ENCODE measurements at places on chromosomes 5 and 9. TPM values are rescaled to one million over a fixed set of nuclear protein-coding genes. Genes with fewer than 3 reads are reported as not detected.

DNA sequence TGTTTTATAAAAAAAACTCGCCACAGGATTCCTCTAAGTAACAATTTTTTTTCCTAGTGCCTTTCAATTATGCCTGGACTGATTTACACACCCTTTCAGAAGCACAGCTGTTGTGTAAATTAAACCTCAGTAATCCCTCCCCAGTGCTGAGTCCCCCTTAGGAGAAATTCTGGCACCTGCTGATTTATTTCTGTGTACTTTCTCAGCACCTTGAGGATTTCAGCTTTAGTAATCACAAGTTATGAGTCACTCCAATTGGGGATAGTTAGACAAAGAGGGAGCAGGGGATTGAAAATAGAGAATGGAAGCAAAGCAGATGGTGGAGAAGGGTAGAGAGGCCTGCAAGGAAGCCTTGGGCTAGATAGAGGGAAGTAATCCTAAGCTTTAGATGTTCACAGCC is 171.7 kb downstream of the TTLL11 start:
- no peak for DNase-seq

DNA sequence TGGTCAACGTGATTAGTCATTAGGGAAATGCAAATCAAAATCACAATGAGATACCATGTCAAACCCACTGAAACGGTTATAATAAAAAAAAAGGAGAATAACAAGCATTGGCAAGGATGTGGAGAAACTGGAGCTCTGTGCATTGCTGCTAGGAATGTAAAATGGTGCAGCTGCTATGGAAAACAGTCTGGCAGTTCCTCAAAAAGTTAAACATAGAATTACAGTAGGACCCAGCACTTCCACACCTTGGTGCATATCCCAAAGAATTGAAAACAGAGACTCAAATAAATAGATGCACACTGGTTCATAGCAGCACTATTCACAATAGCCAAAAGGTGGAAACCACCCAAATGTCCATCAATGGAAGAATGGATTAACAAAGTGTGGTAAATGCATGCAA is 201.5 kb upstream of the TUT7 start:
- DNase-seq: no peak

GRCh38 chr5:396531-396961 is 46.4 kb upstream of the EXOC3 start:
- no peak for DNase-seq

DNA sequence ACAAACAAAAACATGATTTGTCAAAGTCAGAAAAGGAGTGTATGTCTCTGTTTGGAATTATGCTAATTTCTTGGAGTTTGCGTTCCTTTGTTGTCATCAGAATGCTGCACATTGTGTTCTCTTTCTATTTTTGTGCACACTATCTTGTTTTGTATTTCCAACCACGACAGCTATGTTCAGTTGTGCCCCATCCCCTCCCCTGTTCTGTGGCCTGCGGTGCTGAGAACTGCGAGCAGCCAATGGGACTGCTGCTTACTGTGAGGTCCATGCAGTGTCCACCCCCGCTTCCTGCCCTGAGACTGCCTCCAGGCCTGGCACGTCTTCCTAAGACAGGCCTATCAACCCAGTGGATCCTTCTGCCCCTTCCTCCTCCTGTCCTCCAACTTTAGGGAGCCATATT is 76.8 kb downstream of the PALM2AKAP2 start:
- DNase-seq: no peak

DNA sequence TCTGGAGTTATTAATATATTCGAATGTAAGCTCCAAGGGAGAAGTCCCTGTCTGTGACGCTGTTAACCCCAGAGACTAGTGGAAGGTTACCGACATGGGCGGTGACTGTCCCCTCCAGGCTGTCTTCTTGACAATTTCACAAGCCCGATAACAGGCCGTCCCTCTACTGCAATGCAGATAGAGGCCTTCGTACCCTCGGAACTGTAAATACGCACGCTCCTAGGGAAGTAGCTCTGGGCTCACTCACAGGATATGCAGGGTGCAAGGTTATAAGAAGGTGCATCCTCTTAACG is 680 bp upstream of the RFK start:
- DNase-seq: no peak

DNA sequence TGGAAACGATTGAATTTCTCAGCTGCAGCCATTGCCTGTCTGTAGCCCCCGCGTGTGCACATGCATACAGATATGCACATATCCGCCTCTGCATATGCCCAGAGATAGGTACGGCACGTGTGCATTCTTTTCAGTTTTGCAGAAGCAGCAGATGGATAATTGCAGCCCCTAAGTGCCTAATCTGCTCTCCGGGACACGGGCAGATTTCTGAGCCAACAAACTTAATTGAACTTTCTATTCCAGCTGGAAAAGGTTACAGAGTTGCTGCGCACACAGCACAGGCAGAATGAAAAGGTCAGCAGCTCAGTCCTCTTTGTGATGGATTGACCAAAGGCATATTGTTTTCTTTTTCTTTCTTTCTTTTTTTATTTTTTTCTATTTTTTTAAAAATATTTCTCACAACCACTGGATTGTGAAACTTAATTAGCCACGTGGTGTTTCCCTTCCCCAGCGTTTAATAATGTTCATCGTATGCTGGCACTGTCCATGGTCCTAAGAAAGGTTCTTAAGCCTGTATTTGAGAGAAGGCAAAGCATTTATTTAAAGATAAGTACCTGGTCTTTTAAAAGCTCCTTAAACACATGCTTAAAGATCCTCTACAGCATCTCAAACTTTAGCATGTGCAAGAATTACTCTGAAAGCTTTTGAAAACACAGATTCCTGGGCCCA is 270.2 kb upstream of the BRINP1 start:
- no peak for DNase-seq

DNA sequence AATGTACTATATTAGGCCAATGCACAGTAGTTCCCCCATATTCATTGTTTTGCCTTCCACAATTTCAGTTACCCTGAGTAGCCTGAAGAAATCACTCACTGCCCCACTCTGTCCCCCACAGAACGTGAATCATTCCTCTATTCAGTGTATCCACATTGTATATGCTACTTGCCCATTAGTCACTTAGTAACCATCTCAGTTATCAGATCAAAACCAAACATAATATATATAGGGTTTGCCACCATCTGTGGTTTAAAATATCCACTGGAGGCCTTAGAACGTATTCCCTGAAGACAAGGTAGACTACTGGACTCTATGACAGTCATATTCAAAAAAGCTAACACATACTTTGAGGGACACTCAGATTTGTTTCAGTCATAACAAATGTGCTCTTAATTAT is 465.7 kb upstream of the RGMB start:
- peak; percentile 40 for DNase-seq

GRCh38 chr9:130664251-130665028 is at the start of gene PRDM12:
Gene PRDM12 (plus strand): TSS chr9:130664594. CDS start chr9:130664654, 60 bp downstream.
- DNase-seq: no peak

- DNase-seq: no peak
Observed at GRCh38 chr9:37336150-37336549, 86.3 kb upstream of the GRHPR start.

DNA sequence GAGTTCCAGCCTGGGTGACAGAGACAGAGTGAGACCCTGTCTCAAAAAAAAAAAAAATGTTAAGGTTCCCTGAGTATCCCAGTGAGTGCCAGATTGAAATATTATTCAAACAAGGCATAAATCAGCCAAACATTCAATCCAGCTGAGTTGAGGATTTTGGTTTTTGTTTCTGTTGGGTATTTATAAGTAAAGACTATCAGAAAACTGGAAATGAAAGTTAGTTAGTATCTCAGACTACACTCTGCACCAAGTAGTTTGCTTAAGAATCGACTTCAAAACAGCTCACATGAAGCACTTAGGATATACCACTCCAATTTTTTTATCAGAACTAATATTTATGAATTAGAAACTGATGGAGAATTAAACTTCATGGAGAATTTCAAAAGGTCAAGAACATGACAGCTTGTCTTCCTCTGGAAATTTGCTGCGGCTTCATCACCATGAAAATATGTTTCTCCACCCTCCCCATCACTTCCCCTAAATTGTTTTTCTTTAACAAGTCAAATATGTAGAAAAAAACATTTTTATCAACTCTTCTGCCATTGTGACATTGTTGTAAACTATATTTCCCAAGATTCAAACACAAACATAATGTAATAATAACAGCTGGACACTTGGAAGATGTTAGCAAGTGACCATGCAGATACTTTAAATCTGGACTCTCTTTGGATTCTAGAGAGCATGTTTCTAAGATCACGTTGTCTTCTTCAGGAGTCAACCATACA is 110.0 kb upstream of the PTGER4 start:
- DNase-seq: no peak

The BARHL1 gene
- not detected for total RNA-seq

The PCSK5 gene
- not detected for total RNA-seq

The STC2 gene
- 65.2 TPM for total RNA-seq

The DMRTA1 gene
- total RNA-seq: not detected

The SLC22A5 gene
- 22.5 TPM for total RNA-seq
